Caki2 (cell line): ENCODE measurements at places on chromosomes 3 and 15.
A peak's percentile ranks its signal among the peaks of the same experiment; 100 is the strongest.

GRCh38 chr3:106093616-106094015, 224.8 kb upstream of the CBLB start:
- DNase-seq = no peak

GRCh38 chr3:53716998-53717397, 129.2 kb downstream of the CHDH start:
- no peak for DNase-seq

DNA sequence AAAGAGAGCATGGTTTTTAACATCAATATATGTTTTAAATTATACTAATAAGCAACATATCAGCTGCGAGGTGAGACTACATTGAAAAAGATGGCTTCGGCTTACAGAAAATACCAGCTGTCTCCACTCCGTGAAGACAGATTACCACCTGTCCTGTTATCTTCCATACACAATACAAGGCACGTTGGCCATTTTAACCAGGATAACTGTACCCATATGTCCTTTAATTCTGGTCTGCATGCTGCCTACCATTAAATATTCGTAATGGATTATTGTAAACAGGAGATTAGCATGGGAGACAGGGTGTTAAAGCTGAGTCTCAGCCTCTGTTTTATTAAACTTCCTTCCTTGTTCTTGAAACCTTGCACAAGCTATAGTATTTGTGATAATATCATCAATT, 855.5 kb downstream of the ROBO1 start:
- no peak for DNase-seq

DNA sequence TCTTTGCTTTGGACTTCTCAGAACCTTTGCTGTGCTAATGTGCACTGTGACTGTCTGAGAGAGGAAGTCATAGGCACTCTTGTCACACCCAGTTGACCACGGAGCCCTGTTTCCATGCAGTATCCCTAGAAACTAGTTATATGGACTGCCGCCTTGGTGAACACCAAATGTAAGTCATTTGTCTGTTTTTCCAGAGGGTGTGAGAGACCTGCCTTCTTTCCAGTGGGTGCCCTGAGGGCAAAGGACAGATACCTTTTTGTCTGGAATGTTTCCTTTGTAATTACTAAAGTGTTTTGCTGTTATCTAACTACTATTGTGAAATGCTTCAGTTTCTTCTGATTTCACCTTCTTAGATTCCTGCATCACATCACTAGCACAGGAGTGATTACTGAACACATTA, 91.8 kb downstream of the LARS2 start:
- DNase-seq = peak; percentile 86

- no peak for DNase-seq
These were observed 342.1 kb downstream of the SLC9A9 start for GRCh38 chr3:143506190-143506589.

- DNase-seq = peak; percentile 91
These were observed 121.3 kb upstream of the ZNF717 start for GRCh38 chr3:75906555-75907112.

DNA sequence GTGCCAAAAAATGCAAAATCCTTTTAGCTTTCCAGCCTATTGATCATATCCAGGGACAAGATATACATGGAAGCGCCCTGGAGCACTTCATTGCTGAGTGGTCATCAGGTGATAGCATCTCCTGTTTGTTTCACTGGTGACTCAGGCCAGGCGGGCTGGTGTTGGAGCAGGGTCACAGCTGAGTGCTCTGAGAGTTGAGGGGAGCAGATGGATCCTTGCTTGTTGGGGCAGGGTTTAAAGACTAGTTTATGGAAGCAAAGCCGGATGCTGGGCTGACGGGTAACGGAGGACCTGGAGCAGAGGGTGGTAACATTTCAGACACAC, 405.0 kb upstream of the TPM1 start:
- DNase-seq = peak; percentile 90

DNA sequence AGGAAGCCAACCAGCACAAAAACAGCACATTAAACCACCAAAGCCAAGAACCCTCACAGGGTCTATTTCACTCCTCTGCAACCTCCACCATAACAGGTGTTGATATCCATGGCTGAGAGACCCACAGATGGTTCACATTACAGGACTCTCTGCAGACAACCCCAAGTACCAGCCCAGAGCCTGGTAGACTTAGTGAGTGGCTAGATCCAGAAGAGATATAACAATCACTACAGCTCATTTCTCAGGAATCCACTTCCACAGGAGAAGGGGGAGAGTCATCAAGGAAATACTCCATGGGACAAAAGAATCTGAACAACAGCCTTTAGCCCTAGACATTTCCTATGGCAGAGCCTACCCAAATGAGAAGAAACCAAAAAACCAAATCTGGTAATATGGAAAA, 168.1 kb upstream of the CD96 start:
- no peak for DNase-seq

DNA sequence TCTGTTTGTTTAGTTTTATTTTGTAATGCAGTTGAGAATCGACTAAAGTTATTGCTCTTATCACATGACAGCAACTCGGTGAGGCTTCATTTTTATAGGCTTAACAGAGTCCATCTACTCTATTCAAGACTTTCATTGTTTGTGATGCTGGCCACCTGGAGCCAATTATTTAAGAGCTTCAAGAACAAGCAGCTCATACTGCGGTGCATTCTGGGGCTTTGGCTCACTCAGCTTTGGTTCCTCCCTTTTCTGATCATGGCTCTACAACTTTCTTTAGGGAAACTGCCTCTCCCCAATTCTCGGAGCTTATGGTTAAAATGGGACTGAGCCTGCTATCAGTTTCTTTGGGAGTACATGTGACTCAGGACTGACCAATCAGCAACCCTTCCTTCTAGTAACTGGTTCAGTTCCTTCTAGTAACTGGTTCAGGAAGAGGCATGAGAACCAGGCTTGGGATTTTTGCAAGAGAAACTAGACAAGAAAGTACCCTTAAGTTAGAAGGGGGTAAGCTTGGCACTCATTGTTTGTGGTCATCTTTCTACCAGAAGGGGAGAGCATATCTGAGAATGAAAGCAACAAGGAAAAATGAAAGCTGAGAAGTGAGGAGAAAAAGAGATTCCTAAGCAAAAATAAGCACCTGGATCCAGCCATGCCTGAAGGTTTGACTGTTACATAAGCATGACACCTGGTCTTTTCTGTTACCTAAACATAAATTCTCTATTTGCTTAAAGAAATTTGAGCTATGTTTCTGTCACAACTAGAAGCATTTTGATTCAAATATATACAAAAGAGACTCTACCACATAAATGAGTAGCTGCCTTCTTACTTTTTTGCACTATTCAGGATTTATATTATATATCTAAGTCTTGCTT, 24.1 kb upstream of the ARHGEF3 start:
- DNase-seq = no peak

- DNase-seq = no peak
These were observed 4.9 kb downstream of the CHP1 start for GRCh38 chr15:41235929-41236328.

DNA sequence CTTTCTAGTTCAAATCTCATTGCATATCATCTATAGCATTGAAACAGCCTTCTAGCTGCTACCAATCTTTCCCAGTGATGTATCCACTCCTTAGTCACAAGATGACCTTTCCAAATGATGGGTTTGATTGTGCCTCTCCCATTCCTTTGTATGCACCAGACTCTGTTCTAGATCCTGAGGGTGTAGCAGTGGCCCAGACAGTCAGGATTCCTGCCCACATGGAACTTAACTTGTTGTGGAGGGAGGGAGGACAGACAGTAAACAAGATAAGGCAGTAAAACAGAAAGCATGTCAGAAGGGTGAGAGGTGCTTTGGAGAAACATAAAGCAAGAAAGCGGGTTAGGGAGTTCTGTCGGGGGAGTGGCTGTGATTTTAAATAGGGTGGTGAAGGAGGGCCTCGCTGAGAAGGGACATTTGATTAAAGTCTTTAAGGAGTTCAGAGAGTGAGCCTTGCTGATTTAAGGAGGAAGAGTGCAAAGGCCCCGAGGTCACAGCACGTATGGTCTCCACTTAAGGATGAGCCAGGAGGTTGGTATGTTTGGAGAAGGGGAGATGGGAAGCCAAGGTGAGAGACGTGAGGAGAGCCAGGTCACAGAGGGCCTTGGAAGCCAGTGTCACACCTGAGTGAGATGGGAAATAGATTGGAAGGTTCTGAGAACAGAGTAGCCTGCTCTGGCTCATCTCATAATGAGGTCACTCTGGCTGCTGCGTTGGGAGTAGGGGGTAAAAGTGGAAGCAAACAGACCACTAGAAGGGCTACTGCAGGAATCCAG, 38.3 kb downstream of the FAM43A start:
- no peak for DNase-seq

GRCh38 chr3:52346623-52347530, 30.8 kb downstream of the DNAH1 start:
- no peak for DNase-seq

DNA sequence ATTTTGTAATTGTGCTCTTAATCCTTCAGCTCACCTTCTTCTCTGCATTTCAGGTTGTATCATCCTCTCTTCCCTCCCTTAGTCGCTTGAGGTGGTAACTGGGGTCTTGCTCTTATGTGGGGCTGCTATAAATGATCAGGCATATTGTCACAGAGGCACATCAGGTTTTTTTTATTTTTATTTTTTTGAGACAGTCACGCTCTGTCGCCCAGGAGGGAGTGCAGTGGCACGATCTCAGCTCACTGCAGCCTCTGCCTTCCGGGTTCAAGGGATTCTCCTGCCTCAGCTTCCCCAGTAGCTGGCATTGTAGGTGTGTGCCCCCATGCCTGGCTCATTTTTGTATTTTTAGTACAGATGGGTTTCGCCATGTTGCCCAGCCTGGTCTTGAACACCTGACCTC, 9.9 kb downstream of the CDV3 start:
- no peak for DNase-seq

GRCh38 chr3:72041511-72041910, 256.6 kb upstream of the PROK2 start:
- no peak for DNase-seq

DNA sequence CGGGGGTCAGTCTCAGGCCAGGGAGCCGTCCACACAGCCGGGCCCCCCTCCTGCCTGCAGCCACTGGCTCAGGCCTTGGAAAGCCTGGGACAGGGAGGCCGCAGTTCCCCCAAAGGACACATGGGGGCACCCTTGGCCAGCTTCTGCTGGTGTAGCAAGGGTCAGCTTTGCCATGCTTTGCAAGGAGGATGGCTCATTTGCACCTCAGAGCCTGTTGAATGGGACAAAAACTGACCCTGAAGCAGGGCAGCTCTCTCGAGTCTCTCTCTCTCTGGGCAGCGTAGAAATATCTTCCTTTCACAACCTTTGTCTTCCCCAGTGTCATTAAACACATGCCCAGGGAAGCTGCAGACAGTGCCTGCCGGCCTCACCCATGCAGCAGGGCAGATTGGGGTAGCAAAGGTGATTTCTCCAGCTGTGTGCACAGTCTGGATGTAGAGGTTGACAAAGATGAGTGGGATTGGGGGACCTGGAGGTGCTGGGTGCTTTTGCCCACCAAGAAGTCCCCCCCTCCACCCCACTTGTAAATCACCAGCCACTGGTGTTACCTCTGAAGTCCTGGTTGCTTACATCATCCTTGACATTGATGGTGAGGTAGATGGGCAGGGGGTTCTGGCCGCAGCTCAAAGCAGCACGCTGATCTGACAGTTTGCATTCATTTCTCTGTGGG, 17.4 kb upstream of the EHD4 start:
- DNase-seq = peak; percentile 58

- DNase-seq = peak; percentile 65
These were observed 166.4 kb upstream of the TLE3 start for GRCh38 chr15:70264014-70264582.

DNA sequence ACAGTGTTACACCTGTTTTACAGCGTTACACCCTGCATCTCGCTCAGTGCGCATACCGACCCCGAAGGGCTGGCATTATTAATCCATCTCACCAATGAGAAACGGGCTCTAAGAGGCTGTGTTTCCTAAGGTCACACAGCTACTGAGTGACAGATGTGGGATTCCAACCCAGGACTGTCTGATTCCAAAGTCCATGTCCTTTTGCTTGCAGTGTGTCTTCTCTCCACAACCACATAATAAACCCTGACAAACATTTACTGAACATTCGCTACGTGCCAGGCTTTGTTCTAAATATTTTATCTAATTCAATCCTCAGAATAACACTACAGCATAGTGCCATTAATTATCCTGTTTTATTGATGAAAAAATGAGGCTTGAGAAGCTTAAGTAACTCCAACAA, 79.1 kb downstream of the RAB11A start:
- DNase-seq = no peak

- DNase-seq = peak; percentile 23
These were observed 80.0 kb downstream of the USP13 start for GRCh38 chr3:179732661-179733348.

GRCh38 chr15:73320619-73321180, 48.1 kb downstream of the HCN4 start:
- no peak for DNase-seq

GRCh38 chr3:4417449-4417848, 49.6 kb downstream of the SUMF1 start:
- no peak for DNase-seq

- no peak for DNase-seq
These were observed 25.5 kb upstream of the FGD5 start for GRCh38 chr3:14793126-14793857.

GRCh38 chr3:194019398-194020165, 116.4 kb upstream of the HES1 start:
- DNase-seq = no peak

DNA sequence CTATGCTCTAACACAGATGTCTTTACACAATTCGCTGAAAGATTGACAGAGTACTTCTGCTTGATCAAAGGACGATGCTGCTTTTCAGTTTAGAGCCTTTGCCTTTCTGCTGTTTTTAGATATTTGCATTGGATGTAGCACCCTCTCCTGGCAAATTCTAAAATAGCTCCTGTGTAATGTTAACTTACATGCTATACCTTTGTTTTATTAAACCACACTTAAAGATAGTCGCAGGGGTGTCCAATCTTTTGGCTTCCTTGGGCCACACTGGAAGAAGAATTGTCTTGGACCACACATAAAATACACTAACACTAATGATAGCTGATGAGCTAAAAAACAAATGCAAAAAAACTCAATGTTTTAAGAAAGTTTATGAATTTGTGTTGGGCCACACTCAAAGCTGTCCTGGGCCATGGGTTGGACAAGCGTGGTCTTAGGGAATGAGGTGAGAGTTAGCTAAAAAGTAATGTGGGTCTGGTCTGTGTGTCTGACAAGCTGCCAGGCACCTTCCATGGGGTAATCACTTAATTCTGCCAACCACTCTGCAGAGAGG, 62.9 kb downstream of the ATG7 start:
- DNase-seq = peak; percentile 54

DNA sequence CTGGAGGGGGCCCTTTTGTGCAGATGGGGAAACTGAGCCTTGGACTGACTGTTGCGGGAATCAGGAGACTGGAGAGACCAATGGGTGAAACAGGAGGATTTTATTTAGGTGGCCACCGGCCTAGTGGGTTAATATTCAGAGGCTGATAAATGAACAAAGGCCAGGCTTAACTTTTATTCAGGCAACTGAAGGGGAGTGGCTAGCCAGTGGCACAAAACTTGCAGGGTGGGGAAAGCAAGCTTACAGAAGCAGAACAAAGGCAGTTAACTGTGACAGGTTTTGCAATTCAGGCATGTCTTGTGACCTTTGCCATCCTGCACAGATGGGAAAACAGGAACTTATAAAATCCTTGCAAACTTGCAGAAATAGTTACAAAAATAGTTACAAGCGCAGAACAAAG, 24.9 kb upstream of the ACAD9 start:
- DNase-seq = peak; percentile 19

GRCh38 chr3:57060089-57060821, at the start of gene SPATA12:
Gene SPATA12 (plus strand): TSS chr3:57060664. CDS start chr3:57073695, 13,031 bp downstream.
- DNase-seq = peak; percentile 91

GRCh38 chr3:184710870-184711492, 883 bp downstream of the MAGEF1 start:
- no peak for DNase-seq

GRCh38 chr15:55768670-55769185, 25.8 kb upstream of the PRTG start:
- DNase-seq = no peak

GRCh38 chr3:17301271-17301670, 416.5 kb downstream of the PLCL2 start:
- no peak for DNase-seq
